ENCODE measurements at places on chromosomes 1 and 21.

DNA sequence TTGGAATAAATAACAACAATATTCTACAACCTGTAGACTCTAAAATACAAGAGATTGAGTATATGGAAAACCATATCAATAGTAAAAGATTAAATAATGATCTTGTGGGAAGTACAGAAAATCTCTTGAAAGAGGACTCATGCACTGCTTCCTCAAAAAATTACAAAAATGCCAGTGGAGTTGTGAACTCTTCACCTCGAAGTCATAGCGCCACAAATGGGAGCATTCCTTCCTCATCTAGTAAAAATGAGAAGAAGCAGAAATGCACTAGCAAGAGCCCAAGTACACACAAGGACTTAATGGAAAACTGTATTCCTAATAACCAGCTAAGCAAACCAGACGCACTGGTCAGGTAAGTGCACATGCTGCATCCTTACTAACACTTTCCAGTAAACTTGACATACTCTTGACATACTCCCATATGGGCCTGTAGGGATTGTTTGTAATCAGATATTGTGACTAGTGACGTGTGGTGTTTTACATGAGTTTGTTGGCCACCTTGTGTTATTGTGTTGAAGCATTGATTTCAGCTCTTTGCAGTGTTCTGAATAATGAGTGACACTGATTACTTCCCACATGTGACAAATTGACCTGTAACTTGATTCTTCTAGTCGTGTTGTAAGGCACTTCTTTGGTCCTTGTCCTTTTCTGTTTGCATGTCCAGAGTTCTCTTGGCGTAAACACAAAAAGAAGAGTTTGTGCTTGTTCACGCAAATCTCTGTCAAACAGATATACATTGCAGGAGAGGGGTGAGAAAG lies 28.0 kb downstream of the MACO1 start:
- DNase-seq, result no peak

GRCh38 chr1:72434070-72434469 lies 151.7 kb upstream of the NEGR1 start:
- DNase-seq, result no peak

DNA sequence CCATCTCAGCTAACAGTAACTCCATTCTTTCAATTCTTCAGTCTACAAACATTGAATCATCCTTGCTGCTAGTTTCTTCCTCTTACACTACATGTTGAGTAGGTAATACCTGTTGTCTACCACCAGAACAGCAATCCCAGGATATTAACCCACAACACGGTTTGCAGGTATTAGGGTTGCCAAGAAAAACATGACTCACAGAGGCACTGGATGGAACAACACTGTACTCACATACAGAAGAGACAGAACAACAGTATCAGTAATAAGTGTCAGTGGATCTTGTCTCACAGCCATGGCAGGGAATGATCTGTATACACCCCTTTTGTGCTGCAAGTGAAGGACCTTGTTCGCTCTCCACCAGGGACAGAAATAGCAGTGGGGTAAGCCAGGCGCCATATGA lies 212.1 kb downstream of the GPR52 start:
- DNase-seq, result no peak

DNA sequence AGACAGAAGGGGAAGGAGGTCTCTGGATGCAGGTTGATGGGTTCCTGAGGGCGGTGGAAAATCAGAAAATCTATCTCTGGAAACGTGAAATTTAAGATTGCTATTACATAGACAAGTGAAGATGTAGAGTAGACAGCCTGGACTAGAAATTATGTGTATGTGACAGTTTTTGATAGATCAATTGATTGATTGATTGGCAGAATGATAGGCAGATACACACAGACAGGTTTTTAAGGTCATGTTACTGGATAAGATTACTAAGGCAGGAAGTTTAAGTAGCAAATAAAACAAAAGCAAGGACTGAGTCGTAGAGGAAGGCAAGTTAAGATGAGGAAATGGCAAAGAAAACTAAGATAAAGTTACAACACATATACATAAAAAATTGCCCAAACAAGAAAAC lies 124.7 kb downstream of the RGS21 start:
- no peak for DNase-seq

DNA sequence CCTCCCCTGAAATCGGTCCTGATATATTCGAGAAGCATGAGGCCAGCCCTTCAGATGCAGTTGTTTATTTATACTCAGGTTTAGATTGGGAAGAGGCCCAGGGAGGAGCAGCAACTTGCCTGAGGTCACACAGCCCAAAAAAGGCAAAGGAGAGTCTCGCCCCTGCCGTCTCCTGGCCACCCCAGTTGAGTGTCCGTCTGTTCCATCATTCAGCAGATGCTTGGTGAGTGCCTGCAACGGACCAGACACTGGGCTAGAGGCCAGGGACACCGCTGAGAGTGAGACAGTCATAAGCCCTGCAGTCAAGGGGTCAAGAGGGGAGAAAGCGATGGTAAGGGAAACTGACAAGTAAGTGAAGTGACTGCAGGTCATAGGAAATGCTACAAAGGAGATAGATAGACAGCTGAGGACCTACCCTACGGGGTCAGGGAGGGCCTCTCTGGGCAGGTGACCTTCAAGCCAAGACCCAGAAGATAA lies 15.4 kb upstream of the SELENON start:
- no peak for DNase-seq

GRCh38 chr1:26961826-26962225 lies 1.6 kb upstream of the KDF1 start:
- no peak for DNase-seq

DNA sequence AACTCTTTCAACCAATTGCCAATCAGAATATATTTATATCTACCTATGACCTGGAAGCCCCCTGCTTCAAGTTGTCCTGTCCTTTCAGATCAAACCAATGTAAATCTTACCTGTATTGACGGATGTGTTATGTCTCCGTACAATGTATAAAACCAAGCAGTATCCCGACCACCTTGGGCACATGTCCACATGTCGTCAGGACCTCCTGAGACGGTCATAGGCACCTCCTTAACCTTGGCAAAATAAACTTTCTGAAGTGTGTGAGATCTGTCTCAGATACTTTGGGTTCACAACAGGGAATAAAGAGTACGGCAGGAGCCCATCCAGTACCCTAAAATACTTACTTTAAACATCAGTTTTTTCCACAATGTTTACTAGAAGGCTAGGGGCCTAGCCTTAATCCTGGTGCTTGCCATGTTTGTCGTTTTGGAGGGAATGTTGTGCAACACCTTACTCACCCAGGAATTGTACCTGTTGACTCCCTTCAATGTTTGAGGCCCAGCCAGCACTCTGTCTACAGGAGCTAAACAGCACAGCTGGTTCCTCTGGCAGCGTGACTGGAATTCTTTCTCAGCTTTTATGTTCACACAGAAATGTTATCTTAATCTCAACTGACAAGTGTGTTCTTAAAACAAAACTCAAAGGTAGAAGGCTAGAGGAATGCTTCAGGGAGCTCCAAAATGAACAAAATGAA lies 90.8 kb upstream of the USP25 start:
- DNase-seq, result no peak

DNA sequence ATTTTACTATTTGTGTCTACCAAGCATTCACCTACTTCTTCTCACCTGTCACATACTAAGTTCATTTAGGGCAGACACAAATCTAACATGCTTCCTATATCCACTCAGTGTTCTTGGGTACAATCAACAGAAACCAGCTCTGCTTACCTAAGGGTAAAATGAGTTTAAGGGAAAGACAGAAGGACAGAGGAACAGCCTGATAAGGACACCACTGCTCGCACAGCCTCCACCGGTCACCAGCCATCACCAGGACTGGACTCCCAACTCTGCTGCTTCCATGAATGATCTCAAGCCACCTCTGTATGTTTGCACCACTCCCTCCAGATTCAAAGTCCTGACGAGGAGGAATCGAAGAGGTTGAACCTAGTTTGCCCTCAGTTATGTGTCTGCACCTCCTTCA lies 72.4 kb downstream of the JAK1 start:
- DNase-seq, result no peak

- peak; percentile 32 for DNase-seq
Measured at GRCh38 chr1:43979528-43980254, 681 bp downstream of the B4GALT2 start.

- DNase-seq, result no peak
Measured at GRCh38 chr1:110663241-110663640, 11.5 kb downstream of the KCNA3 start.

DNA sequence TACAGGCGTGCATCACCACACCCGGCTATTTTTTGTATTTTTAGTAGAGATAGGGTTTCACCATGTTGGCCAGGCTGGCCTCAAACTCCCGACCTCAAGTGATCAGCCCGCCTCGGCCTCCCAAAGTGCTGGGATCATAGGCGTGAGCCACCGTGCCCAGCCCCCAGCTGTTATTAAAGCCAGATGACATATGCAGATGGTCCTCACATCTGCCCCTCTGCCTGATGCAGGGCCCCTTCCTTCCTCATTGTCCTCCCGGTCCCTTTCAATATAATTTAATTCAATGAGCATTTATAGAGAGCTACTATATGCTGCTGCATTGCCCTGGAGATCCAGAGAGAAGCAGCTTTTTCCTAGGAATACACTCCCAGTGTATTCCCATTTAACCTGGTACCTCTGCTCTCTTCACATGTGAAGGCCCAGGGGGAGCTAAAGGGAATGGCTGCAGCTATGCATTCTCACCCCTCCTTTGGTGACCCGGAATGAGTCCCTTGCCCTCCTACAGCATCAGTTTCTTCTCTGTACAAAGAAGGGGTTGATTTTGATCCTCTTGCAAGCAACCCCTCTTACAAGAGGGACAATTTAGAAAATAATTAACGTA lies 55.6 kb downstream of the L1TD1 start:
- no peak for DNase-seq

DNA sequence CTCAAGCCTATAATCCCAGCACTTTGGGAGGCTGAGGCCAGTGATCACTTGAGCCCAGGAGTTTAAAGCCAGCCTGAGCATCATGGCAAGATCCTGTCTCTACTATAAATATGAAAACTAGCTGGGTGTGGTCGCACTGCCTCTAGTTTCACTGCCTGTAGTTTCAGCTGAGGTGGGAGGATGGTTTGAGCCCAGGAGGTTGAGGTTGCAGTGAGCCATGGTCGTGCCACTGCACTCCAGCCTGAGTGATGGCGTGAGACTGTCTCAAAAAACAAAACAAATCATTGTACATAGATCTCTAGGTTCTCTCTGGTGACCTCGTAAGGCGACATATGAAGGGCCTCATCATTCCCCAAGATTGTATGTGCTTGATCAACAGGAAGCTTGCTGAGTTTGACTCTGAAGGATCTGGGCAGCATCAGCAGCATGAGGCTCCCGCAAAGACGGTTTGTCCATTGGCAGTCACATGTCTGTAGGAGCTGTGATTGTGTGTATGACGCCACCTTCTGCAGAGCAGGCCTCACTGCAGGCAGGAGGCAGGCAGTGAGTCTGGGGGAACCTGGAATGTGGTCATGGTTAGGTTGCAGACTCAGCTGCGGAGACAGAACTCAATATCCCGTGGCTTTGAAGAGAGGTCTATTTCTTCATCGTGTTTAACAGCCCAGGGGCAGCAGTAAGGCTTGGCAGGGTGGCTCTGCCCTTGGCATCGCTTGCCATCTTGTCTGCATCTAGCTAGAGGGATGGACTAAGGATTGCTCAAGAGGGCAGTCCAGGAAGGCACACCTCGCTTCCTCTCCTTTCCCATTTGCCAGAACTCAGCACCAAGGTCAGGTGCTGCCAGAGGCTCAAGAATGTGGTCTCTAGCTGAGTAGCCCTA lies 14.0 kb downstream of the ATP5PO start:
- no peak for DNase-seq

DNA sequence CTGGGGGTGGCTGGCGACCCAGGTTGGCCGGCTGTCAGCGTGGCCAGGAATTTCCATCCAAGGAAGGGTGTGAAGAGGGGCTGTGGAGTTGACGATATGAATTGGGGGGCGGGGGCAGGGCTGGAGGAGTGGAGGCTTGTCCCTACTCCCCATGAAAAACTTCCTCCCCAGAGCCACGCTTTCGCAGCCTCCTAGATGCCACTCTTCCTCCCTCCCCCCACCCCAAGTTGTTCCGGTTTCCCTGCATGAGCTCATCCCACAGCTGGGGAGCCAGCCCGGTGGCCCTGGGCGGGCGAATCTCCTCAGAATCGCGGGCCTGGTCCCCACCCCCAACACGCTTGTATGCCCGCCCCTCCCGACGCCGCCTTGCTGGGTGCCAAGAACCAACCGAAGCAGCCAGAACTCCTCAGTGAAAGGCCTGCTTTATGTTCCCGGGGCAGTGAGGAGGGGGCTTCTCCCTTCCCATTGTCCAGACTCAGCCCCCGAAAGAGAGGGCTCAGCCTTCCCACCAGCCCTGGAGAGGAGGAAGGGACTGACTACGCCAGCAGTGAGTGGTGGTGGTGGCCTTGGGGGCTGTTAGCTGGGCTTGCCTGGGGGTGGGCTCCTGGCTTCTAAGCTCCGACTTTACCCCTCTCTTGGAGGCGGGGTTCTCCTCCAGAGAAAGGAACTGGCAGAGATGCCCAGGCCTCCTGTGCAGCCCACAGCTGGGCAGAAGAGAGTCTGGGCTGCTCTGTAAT lies 1.8 kb upstream of the CSMD2 start:
- DNase-seq, result no peak

GRCh38 chr1:182990413-182991144 lies 32.6 kb upstream of the LAMC1 start:
- no peak for DNase-seq

- no peak for DNase-seq
Measured at GRCh38 chr1:1355416-1355815, 2.9 kb downstream of the MXRA8 start.

DNA sequence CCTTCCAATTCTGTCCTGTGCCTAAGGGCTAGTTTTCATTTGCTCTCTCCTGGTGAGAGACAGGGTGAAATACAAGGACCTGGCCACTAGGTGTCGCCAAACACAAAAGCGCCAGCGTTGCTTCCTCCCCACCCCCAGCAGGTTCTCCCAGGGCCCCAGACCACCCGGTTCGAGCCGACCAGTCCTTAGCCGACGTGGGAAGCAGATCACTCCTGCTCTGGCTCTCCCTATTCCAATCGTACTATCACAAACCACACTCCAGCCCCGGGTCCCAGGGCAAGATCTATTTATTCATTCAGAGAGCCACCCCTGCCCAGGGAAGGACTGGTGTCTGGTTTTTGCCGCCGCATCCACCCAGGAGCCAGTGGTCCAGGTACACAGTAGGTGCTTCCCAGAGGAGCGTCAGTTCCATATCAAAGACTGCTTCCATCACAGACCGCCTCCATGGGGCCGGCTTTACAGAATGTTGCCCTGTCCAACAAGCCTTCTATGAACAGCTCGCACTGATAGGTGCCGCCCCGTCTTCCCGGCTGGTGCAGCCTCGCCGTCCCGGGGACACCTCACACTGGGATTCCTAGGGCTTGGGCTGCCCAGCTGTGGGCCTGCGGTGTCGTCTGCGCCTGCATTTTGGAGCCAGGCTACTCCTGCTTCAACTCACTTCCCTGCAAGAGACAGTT lies 35.0 kb downstream of the CTNNBIP1 start:
- DNase-seq, result peak; percentile 66

- DNase-seq, result no peak
Measured at GRCh38 chr1:92442351-92442750, 44.4 kb downstream of the GFI1 start.

- DNase-seq, result no peak
Measured at GRCh38 chr1:86692641-86693040, 11.7 kb upstream of the SH3GLB1 start.
